Activated T-helper 1 cell treated with anti-CD3 and anti-CD28 coated beads, Interleukin-12 subunit alpha, Interleukin-12 subunit beta, Interleukin-2, Interleukin-4 antibody, amounts not matched to agents 30 ng/mL and 10 ng/mL and 1 ng/mL, durations not matched to agents 14 hours and 24 hours and 36 hours (primary cell): ENCODE measurements at places on chromosomes 16 and 17.

GRCh38 chr16:59566446-59566845 is 832.3 kb upstream of the GOT2 start:
- DNase-seq: no peak

GRCh38 chr16:66623755-66624154 is 19.3 kb downstream of the CMTM3 start:
- DNase-seq: no peak

GRCh38 chr17:7019839-7020519 is 2.9 kb upstream of the BCL6B start:
- no peak for DNase-seq

DNA sequence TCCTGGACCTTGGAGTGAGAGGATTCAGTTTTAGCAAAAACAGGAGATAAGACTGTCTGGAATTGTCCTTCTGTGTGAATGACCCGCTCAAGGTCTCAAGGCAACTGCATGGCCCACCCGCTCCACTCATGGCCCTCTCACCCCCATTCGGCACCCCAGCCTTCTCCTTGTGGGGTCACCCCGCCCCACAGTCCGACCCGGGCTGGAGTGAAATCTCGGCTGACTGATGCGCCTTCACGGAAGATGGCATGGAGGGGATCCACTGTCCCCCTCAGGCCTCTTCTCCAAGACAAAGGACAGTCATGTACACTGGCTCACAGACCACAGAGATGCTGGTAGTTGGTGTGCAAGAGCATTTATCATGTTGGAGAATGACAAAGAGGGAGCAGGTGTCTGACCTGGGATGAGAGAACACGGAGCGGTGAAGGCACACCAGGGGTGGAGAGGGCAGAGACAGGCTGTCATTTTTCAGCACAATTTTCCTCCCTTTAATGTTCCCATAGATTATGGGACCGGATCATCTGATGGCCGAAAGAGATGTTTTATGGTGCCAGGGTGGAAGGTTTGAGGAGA is 391.9 kb upstream of the TNRC6C start:
- no peak for DNase-seq

DNA sequence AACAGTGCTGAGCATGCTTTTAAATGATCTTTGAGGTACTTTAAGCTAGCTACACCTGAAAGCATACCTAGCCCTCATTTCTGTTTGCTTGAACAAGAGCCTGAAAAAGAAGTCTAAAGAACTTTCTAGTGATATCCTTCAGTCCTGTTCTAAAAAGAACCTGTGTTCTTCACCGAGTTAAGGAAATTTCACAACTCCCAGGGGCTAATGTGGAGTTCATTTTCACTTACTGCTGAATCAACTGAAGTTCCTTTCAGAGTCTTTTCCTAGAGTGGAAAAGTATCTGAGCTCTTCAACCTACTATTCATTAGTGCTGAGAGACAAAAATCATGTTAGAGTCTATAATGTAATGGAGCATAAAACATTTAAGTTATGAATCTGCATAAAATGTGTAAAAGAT is 66.9 kb downstream of the CHD9 start:
- no peak for DNase-seq

DNA sequence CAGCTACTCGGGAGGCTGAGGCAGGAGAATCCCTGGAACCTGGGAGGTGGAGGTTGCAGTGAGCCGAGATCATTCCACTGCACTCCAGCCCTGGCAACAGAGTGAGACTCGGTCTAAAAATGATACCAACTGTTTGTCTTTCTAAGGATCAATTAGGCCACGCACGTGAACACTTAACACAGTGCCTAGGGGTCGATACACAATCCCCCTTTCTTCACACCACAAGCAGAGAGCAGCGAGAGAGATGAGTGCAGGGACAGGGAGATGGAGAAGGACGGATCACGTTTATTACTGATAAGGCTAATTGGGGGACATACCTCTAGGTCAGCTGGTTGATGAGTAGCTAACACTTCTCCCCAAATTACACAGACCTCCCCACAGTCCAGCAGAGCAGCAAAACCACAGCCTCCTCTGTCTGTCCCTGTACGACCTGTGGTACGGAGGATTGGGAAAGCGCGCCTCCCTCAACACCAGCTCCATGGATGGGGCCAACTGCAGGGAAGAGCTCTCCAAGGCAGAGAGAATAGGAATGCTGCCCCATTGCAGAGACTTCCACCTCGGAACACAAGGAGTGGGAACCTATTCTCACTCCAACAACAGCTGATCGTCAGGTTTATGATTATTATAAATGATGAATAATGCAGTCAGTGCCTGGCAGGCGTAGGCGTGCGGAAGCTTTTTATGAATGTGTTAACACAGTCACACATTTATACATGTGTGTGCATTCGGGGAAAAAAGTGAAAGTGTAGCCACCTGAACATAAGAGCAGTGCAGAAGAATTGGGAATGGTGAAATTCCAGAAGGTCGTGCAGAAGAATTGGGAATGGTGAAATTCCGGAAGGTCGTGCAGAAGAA is 155.1 kb downstream of the C16orf95 start:
- no peak for DNase-seq

GRCh38 chr16:15609286-15609649 is 33.7 kb downstream of the MARF1 start:
- DNase-seq: no peak
